GM12865 (cell line): ENCODE measurements at places on chromosomes 6 and 20.
A peak's percentile ranks its signal among the peaks of the same experiment; 100 is the strongest.

- DNase-seq, result no peak
These were observed 140.1 kb upstream of the PTPN1 start for GRCh38 chr20:50370036-50370566.

GRCh38 chr6:170192905-170193304 is 98.0 kb downstream of the DLL1 start:
- no peak for DNase-seq

DNA sequence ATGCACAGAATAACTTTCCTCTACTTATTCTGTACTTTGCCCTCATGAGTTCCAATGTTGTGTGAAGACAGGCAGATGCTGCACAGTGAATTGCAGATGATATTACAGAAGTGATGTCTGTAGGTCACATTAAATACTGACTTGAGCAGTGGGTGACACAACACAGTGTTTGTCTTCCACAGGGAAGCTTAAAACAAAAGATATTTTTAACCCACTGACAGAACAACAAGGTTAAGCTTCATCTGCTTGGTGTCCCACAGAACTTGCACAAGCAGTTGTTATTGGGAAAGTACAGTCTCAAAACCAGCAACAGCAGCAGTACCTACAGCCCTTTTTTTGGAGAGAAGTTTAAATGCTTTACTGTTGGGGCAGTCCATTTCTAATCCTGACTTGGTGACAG is 10.5 kb downstream of the SUMO4 start:
- no peak for DNase-seq

DNA sequence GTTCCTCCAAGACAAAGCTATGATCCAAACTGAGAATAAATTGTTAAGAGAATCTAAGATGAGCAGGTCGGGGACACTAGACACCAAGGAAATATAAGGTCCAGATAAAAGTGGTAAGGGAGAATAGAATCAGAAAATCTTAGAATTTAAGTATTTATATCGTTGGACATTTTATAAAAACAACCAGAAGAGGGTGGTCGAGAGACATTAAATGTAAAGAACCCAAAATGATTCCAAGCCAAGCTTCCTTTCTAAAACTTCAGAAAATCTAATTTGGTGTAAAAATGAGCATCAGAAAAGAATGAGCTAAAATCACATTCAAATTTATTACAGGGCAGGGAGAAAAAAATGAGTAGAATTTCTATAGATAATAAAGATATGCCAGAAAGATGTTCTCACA is 97.8 kb upstream of the OGFRL1 start:
- peak; percentile 12 for DNase-seq

DNA sequence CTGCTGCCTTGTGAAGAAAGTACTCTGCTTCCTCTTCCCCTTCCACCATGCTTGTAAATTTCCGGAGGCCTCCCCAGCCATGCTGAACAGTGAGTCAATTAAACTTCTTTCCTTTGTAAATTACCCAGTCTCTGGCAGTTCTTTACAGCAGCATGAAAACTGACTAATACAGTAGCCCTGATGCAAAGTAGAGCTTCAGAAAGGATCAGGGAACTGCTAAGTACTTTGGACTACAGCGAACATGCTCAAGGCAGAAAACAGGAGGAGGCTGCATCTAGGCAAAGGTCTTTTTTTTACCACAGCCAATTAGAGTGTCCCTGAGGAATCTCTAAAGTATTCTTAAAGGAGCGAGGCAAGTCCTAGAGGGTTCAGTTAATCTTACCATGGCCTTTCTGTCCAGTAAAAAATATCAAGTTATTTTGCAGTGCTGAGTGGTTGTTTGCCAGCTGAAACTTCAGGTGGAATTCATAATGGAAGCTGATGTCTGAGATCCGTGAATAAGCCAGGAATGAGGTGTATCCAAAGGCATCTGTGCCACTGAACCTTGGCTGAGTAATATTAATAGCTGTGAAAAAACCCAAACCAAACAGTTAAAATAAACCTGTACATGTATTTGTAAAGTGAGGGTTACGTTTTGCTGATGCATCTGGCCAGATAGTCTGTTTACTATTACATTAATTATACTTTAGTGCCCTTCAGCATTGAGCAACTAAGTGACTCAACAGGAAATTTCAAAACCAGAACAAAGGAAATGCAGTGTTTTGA is 170.4 kb downstream of the PHF3 start:
- no peak for DNase-seq

DNA sequence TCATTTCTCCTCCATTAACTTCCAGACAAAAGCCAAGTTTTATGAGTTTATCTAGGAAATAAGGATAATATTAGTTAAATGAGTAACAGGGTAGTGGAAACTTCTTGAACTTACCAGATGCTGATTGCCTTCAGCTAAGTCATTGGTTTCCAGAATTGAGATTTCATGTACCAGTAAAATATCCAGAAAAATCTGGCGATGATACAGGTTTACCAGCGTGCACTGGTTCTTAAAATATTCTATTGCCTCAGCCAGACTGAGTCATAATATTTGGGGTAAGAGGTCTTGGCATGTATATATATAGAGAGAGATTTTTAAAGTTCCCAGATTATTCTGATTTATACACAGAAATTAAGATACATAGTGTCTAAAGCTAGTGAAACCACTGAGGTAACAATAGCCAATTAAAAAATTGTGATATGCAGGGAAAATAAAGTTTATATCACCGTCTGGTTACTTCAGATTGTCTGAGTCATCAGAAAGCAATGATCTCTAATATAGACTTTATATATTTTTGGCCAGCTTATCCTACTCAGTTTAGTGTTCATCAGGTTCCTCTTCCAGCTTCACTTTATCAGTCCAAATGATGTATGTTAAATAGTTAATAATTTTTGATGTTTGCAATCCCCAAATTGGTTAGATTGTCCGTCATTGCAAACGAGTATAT is 39.5 kb upstream of the SDHAF4 start:
- no peak for DNase-seq

GRCh38 chr6:164085091-164086075 is 670.9 kb downstream of the QKI start:
- DNase-seq, result no peak

GRCh38 chr6:73506246-73506645 is 14.6 kb downstream of the EEF1A1 start:
- DNase-seq, result no peak

- DNase-seq, result no peak
These were observed 78.7 kb downstream of the DLL1 start for GRCh38 chr6:170212051-170212756.

- DNase-seq, result peak; percentile 45
These were observed 57.3 kb downstream of the BCKDHB start for GRCh38 chr6:80163754-80164187.

GRCh38 chr20:46220455-46221207 is 87.7 kb downstream of the CDH22 start:
- DNase-seq, result no peak

DNA sequence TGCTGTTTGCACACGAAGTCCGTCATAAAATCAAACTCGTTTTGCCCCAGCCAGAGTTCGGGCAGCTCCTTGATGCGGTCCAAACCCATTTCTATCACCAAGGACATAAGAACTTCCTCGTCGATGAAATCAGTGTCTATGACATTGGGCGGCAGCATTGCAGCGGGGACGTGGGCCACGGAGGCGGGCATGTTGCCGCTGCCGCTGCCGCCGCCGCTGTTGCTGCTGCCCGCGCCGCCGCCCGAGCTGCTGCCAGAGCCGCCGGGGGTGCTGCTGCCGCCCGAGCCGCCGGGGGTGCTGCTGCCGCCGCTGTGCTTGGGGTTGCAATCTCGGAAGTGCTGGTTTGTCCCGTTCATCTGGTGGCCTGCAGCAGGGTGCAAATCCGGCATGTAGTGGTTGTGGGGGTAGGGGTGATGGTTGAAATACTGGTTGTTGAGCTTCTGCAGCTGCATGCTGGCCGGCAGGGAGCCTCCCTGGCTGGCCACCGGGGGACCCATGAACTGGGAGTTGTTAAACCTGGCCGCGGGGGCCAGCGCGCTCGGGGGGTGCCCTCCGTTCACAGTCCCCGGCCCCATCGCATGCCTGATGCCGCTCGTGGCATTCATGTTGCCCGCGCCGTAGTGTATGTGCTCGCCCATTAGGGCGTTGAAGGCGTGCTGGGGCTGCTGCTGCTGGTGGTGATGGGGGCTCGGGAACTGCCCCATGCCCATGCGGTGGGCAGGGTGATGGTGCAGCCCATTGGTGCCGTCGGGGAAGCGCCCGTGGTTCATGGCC is 1.1 kb downstream of the CITED2 start:
- peak; percentile 89 for DNase-seq

- no peak for DNase-seq
These were observed 698.0 kb upstream of the POU3F2 start for GRCh38 chr6:98136333-98136732.

- DNase-seq, result no peak
These were observed 192.5 kb downstream of the COL9A1 start for GRCh38 chr6:70110126-70111022.

DNA sequence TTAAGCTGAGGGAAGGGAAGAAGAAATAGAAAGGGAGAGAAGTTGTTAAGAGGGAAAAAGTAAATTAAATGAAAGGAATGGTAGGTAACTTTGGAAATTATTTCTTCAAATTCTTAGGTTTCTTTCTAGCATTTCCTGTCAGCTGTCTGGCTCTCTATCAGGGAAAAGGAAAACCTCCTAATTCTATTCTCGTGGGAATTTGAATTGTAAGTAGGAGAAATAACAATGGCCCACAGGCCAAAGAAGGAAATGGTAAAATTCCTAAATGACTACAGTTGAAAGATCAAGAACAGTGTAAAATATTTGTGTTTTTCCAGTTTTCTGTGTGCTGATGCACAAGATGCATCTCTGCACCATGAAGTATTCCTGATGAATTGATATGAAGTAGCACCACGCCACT is 173.0 kb downstream of the IBTK start:
- DNase-seq, result no peak

- peak; percentile 32 for DNase-seq
These were observed 257.7 kb downstream of the FARS2 start for GRCh38 chr6:5518936-5519491.

- DNase-seq, result no peak
These were observed 11.3 kb downstream of the NOX3 start for GRCh38 chr6:155444120-155444917.

DNA sequence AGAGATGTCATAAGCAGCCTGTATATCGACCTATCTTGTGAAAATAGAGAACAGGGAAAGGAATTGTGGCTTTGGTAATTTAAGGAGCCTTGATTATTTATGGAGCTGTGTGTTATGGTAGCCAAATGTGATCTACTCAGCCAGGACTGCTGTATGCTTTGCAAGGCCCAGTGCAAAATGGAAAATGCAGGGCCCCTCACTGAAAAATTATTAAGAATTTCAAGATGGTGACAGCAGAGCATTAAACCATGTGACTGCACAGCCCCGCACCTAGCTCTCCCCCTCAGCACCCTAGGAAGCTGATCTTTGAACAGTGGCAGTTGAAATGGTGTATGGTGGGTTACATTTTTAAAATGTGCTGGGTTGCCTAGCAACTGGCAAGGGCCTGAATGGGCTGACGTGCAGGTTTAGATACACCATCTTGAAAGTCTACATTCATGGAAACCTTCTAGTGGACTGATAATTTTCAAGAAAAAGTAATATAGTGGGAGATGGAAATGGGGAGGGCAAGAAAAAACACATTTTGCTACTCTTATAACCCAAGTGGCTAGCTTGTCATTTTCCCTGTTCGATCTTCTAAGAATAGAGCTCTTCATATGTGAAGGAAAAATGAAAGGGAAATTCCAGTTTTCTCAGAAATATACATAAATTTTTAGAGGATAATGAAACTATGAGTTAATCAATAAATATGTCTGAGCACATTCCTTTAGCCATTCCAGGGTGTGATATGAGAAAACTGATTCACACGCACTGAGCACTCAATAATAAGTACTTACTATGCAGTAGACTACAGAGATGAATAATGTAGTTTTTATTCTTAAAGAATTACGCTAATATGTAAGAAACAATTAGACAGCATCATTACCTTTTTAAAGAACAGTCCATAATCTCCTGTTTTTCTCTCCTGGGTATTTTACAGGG is 208.0 kb downstream of the ARHGAP18 start:
- DNase-seq, result no peak

DNA sequence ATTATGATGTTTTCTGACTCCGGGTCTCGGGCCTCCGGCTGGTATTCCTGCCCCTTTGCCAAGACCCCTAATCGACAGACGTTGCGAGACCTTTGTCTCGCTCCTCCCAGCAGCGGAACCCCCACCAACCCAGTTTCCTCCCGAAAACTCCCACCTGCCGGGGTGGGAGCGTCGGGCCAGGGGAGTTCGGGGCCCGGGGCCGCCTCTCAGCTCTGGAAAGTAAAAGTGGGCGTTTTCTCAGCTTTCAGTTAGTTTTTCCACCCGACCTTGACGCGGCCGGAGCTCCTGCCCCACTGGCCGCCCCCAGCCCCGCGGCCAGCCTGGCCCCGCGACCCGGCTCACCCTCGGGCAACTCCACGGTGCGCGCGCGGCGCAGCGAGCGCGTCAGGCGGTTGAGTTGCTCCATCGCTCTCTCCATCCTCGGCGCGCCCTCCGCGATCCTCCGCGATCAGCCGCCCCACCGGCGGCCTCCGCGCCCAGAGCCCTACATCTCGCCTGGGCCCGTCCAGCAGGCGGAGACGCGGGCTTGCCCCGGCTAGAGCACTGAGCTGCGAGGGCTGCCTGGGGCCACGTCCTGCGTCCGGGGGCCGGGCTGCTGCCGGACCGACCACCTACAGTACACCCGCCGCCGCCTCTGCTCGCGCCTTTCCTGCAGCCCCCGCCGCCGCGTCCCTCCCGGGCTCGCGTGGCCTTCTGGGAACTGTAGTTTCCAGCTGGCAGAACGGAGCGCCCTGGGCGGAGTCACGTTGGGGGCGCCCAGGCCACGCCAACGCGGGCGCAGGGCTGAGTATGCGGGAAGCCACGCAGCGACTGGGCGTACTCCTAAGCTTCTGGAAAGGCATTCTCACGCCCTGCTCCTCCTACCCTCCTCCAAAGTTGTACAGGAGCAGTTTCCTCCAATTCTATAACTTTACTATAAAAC is at the start of gene HACE1:
HACE1 (minus strand) TSS at position 695 of the 922 bp plus-strand sequence; CDS start at position 418, 277 bp downstream.
- peak; percentile 91 for DNase-seq

DNA sequence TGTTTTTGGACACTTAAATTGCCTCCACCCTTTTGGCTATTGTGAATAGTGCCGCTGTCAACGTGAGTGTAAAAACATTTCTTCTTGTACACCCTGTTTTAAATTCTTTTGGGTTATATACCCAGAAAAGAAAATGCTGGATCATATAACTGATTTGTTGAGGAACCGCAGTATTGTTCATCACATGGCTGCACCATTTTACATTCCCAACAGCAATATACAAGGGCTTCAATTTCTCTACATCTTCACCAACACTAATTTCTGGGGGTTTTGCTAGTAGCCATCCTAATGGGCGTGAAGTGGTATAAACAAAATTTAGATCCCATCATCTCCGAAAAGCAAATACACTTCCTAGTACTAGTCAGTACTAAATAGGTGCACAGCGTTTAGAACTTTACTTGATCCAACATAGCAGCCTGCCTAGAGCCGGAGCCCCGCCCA is 579 bp upstream of the BPHL start:
- no peak for DNase-seq

- no peak for DNase-seq
These were observed 52.2 kb upstream of the FAM83C start for GRCh38 chr20:35344354-35344837.

DNA sequence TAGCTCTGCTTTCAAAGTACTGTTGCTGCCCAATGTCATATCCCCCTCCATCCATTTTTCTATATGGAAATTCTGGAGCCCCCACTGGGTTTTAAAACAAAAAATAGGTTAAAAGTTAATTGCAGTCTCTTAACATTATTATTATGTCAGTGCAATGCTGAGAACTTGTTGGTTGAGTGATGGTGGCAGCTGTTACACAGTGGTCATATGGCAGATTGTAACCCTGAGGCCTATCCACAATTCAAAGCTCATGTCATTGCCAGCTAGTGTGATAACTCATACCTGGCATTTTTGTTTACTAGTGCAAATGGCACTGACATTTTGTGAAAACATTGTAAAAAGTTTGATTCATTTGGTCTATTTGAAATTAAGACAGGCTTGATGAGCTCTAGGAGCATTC is 305.7 kb upstream of the FLRT3 start:
- no peak for DNase-seq

- DNase-seq, result no peak
These were observed 9.2 kb downstream of the BHLHE23 start for GRCh38 chr20:62997417-62998035.
